ENCODE measurements at places on chromosomes 7 and 10. TPM values are rescaled to one million over a fixed set of nuclear protein-coding genes. Genes with fewer than 3 reads are reported as not detected.

DNA sequence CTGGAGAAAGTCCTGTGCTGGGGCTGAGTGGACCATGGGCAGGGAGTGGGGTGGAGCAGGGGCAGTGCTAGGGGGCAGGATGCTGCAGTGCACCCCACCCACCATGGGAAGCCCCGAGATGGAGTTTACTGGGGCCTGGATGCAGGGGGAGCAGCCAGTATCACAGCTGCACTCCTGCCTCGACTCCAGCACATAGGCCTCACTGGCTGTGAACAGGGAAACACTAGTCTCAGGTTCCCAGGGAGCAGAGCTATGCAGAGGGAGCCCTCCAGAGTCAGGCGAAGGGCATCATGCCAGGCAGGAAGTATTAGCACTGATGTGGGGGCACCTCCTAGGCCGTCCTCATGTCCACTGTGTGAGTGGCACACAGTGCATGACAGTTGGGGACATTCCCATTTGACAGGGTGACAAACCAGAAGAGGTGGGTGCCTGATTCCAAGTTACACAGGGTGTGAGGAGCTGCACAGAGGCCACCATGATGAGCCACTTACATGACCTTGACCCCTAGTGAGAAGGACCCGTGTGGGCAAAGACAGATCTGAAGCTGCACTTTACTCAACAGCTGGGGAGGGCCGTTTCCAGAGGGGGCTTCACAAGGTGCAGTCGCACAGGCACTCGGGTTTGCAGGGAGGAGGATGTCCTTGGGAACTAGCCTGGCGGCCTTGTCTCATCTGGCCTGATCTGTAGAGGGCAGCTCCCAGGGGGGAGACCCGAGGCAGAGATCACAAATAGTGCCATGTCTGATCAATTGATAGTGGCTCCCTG is 69.9 kb upstream of the LRRC4 start:
- DNase-seq = no peak

DNA sequence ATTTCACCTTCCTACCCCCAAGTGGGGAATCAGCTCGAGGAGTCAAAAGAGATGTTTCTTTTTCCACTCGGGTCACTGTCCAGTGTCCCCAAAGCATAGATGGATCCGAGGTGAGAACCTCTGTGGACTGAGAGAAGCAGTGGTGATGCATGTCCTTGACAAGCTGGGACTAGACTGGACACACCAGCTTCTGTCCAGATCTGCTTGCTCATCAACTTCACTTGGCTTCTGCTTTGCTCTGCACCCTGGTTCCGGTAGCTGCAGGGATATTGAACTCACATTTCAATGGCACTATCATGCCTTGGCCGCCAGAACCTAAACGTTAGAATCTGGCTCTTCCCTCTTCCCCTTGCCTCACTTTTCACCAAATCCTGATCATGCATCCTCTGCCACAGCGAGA is 50.3 kb upstream of the CXCL12 start:
- DNase-seq = no peak

TRIM4 gene
- polyA plus RNA-seq = 32.6 TPM

DNA sequence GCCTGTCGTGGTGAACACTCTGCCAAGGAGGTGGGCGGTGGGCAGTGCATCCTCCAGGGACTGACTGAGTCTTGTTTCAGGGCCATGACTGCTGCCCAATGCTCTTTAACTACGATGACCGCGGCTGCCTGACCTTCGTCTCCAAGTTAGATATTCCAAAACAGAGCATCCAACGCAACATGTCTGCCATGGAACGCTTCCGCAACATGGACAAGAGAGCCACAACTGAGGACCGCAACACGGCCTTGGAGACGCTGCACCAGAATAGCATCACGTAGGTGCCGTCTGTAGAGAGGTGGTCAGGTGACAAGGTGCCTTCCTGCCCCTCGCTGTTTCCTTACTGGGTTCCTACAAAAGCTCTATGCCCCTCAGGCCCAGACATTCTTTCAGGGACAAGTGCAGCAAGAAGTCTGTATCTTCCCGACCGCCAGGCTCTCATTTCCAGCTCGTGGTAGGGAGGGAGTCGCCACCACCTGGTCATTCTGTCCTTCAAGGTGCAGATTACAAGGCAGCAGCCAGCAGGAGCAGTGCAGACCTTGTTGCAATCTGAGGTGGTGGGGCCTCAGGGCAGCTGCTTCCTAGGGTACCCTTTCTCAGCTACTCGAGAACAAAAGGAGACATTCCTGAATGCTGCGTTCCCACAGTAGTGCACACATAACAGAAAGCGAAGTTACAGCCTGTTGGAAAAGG is 14.9 kb upstream of the ARPC1B start:
- DNase-seq = no peak

GRCh38 chr7:139453673-139454321 is 29.7 kb downstream of the KLRG2 start:
- DNase-seq = no peak
